ENCODE measurements at places on chromosomes 6 and 20.

DNA sequence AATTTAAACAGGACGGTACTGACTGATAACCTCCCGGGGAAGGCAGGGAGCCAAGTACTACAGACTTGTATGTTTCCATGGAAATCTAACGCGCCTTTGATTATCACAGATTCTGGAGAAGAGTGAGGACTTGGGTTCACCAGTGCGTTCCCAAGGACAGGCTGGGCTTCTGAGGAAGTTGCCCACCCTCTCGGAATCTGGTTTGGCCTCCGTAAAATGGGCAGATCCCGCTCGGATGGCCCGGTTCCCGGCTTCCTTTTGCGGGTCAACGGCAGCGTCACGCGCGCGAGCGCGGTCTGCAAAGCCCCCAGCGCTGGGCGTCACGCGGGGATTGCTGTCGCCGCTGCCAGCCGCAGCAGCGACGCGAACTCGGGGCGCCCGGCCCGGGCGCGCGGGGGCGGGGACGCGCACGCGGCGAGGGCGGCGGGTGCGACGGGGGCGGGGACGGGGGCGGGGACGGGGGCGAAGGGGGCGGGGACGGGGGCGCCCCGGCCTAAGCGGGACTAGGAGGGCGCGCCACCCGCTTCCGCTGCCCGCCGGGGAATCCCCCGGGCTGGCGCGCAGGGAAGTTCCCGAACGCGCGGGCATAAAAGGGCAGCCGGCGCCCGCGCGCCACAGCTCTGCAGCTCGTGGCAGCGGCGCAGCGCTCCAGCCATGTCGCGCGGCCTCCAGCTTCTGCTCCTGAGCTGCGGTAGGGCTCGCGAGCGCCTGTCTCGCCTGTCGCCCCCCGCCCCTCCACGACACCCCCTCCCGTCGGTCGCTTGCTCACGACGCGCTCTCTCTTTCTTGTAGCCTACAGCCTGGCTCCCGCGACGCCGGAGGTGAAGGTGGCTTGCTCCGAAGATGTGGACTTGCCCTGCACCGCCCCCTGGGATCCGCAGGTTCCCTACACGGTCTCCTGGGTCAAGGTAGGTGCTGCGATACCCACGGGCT is at the start of gene CD83:
CD83 (plus strand) TSS at position 615 of the 933 bp plus-strand sequence; CDS start at position 655, 40 bp downstream.
- DNase-seq, result no peak

DNA sequence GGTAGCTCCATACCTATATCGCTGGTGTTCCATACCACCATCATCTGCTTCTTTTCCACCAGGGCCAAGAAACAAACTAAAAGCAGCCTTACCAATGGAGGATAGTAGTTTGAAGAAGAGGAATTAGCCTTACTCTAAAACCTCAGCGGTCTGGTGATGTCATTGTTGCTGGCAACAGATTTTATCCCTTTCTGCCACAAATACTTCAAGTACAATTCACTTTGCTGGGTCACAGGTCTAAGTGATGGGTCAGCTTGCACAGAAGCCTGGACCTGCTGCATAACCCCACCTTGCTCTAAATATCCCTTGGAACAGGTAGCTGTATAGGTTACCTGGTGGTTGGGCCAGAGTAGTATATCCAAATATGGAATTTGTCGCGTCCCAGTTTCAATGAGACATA is 53.2 kb upstream of the THEMIS start:
- DNase-seq, result no peak

DNA sequence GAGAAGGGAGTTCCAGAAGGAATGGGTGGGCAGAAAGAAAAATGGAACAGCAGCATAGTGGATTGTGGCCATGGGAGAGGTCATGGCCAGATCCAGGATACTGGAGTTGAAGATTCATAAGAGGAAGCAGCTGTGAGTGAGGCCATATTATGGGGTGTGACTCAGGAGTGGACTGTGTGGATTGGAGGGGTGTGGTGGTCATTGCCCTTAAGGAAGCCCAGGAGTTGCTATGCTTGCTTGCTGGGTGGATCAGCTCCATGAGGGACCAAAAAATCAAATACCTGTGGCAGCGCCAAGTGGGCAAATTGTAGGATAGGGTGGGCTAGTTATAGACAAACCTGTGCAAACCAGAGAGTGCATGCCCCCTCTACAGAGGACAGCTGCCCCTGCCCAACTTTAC is 18.3 kb downstream of the LRRC1 start:
- no peak for DNase-seq

- no peak for DNase-seq
Measured at GRCh38 chr6:93358435-93358834, 60.9 kb downstream of the EPHA7 start.

DNA sequence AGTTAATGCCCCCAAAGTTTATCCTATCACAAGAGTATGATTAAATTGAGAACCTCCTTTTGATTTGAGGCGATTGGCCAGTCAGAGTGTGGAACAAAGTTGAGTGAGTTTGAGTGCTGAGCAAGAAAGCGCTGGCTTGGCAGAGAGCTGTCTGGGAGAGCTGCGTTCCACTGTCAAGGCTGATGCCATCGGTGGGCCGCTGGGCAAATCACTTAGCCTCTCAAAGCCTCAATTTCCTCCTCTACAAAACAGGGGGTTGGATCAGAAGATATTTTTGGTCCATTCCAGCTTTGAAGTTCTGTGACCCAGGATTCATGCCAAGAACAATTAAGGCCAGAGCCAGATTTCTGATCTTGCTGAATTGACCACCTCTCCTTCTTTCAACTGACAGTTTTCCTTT is 60.2 kb downstream of the TMEM242 start:
- no peak for DNase-seq

DNA sequence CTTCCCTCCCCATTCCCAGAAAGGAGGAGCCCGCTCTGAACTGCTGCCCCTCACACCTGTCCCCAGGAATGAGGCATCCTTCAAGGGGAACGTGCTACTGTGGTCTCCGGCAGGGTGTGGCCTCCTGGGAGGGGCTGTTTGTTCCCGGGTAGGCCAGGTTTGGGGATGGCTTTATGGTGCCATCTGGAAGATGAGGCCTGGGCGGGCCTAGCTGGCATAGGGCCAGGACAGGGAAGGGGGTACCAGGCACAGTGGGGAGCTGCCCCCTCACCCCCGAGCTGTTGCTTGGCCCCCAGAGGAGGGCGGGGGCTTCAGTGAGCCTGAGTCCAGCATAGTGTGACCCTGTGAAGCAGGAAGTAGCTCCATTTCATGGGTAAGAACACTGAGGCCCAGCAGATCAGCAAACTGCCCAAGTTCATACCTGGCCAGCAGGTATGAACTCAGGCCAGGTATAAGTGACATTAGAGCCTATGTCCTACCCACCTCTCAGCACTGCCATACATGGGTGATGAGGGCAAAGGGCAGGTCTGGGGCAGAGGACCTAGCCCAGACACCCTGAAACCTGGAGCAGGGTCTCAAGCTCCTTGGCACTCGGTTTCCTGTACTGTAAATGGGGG is 17.5 kb upstream of the SPDEF start:
- no peak for DNase-seq

DNA sequence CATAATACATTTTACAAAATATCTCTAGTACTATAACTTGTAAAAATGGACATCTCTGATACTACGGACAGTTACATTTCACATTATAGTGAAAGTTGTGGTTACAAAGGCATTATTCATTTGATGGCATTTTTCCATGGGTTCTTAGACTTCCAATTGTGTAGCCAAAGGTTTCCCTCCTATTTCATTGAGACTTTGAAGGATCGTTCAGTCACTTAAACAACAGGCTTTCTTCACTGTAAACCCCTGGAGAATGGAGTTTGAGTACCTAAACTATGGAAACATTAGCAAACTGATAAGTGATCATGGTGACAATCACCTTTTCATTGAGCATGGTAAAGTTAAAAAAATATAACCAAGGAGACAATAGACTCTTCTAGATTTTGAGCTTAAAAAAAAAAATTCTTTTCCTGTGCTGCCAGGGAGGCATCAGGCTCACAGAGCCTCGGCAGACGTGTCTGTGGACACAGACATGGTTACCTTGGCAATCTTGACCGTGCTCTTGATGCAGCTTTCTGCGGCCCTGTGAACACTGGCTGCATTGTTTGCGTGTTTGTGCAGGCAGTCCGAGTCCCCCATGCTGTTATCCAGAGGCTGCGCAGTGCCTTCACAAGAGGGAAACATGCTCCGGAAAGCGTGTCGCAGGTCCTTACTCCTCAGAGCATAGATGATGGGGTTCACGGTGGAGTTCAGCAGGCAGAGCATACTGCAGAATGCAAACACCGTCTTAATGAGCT is 22.6 kb downstream of the CNR1 start:
- DNase-seq, result no peak

DNA sequence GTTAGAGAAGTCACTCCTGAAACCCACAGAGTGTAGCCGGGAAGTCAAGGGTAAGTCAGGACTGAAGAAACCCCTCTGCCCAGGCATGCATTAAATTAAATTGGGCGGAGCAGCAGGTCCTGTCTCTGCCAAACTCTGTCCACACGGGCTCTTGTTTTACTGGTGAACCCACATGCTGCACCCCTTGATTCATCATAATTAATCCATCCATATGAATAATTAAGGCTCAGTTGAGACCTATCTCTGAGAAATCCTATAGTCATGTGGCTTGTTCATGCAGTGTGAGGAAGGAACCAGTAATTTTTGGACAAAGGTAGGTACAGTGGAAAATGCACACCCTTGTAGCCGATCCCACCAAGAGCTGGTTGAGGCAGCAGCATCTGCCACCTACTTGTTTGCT is 43.0 kb downstream of the PXDC1 start:
- no peak for DNase-seq

DNA sequence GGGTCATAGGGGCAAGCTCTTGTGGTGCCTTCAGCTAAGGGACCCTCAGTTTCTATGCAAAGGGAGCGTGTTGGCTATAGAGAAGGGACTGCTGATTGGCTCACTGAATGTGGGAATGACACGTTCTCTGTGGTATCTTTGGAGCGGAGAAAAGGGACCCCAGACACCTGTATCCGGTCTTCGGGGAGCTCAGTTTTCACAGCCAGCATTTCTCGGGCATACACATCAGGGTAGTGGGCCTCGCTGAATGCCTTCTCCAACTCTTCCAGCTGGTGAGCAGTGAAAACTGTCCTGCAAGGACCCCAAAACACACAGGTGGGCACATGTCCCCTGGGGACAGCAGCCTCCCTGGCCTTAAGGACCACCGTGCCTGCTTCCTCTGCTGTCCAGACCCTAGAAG is 3.3 kb downstream of the VSX1 start:
- no peak for DNase-seq

GRCh38 chr6:37783856-37784584 is 35.5 kb upstream of the ZFAND3 start:
- DNase-seq, result no peak

DNA sequence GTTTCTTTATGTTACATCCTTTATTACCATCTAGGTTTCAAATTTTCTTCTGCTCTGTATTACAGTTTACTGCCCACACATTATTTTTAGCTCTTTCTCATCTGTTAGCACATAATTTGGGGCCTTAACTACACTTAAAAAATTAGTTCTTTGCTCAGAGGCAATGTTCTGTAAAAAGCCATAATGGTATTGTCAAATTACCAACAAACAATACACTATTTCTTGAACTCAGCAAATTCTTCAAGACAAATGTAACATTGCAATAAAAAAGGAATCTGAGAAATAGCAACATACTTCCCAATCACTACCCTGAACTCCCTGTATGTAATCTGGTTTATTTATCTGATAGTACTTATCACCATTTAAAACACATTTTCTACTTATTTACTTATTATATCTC is 448.6 kb upstream of the OPRM1 start:
- no peak for DNase-seq

- DNase-seq, result no peak
Measured at GRCh38 chr6:43454696-43455530, 435 bp downstream of the DLK2 start.

Data from esophagus squamous epithelium (tissue), 5 donors.